ENCODE measurements at places on chromosomes 5 and 9. TPM values are rescaled to one million over a fixed set of nuclear protein-coding genes. Genes with fewer than 3 reads are reported as not detected.

DNA sequence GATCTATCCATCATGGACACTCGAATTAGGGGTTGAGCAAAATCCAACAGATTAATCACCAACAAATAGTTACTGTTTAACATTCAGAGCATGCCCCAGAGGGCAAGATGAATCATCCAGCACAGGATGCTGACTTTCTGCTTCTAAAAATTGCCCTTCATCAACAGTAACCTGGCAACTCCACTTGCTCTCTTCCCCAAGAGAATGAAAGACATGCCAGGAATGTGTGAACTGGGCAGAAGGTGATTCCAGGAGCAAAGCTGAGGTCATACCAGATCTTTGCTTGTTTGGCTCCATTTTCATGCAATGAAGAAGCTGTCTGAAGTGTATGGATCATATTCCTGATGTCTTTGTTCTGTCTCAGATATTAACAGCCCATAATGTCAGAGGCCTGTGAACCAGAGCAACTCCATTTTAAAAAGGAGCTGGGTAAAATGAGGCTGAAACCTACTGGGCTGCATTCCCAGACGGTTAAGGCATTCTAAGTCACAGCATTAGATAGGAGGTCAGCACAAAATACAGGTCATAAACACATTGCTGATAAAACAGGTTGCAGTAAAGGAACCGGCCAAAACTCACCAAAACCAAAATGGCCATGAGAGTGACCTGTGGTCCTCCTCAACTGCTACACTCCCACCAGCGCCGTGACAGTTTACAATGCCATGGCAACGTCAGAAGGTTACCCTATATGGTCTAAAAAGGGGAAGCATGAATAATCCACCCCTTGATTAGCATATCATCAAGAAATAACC is 2.5 kb upstream of the ZNF367 start:
- DNase-seq, result peak; percentile 72

- DNase-seq, result peak; percentile 3
These were observed 253.7 kb downstream of the ICE1 start for GRCh38 chr5:5676218-5676617.

DNA sequence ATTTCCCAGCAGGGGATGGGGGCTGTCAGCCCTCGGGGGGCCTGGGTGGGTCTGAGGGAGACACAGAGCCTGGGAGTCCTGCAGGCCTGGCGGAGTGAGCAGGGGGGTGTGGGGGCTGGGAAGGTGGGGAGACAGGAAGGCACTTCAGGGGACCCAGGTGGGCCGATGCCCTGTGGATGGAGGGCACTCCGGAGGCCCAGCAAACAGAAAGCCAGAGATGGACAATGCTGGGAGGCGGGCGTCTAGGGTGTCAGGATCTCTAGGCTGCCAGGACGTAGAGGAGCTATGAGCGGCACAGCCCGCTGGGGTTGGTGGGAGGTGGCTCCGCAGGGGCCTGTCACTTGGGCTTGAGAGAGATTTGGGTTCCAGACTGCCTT is 87.6 kb upstream of the COL5A1 start:
- DNase-seq, result no peak

DNA sequence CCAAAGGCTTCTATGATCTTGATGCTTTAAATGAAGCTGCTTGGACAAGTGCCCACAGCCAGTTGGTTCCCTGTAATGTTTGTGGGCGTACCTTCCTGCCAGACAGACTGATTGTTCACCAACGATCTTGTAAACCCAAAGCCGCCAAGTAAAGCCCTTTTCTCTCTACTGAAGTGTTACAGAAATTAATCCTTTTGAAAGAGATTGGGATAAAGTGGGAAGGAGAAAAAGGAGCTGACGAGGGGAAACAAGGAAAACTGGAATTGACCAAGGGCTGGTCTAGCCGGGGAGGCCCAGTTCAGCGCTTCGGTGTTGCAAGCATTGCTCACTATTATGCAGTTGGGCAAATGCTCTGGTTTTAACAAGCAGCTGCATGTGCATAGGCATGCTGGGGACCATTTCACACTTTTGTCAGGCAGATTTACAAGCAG is 53.2 kb downstream of the ZNF474 start:
- peak; percentile 80 for DNase-seq

DNA sequence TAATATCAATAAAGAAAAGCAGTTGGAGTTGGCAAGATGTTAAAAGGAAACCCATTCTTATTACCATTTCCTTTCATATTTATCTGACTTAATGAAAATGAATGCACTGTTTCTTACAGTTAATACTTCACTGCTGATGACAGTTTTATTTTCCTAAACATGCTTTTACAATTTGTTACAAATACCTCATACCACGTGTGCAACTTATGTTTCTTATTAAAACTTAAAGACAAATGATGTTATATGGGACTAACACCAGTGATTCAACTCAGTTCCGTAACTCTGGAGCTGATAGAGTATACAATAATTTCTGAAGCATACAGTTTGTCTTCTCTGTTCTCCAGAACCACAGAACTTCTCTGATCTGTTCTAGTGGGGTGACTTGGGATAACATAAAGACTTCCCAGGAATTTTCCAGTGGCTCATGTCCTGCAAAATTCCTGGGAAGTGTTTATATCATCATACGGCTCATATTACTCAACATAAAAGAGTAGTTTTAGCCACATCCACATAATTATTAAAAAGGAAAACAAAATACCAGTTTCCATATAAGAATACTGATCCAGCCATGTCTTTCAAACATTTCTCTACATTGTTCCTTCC is 1259.0 kb upstream of the C9orf72 start:
- DNase-seq, result peak; percentile 37

DNA sequence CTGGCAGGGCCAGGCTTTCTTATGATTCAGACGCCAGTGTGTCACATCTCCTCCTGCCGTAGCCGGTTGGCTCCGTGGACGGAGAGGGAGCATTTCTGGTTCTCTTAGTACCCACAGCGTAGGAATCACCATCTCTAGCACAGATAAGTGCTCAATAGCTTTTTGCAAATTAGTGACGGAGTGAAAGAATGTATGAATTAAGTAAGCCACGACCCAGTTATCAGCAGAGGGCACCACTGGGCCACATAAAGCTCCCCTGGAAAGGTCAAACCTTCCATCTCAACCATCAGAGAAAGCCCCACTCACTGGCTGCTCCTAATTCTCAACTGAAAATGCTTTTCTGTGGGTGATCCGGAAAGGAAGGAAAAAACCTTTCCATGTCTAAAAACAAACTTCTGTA is 317.0 kb upstream of the ADCY2 start:
- DNase-seq, result no peak

DNA sequence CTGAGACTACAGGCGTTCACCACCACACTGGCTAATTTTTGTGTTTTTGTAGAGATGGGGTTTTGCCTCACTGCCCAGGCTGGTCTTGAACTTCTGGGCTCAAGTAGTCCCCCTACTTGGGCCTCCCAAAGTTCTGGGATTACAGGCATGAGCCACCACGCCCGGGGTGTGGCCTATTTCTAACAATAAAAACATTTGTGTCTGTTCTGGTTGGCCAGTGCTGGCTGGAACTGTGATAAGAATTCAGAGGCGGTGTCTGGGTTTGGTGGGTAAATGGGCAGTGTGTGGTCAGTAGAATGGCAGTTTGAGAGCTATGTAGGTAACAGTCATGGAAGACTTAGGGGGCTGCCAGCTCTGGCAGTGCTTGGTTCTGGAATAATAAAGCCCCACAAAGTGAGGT is 46.9 kb upstream of the SYNPO start:
- peak; percentile 59 for DNase-seq

- DNase-seq, result no peak
These were observed 33.6 kb upstream of the ERBIN start for GRCh38 chr5:65892801-65893200.

DNA sequence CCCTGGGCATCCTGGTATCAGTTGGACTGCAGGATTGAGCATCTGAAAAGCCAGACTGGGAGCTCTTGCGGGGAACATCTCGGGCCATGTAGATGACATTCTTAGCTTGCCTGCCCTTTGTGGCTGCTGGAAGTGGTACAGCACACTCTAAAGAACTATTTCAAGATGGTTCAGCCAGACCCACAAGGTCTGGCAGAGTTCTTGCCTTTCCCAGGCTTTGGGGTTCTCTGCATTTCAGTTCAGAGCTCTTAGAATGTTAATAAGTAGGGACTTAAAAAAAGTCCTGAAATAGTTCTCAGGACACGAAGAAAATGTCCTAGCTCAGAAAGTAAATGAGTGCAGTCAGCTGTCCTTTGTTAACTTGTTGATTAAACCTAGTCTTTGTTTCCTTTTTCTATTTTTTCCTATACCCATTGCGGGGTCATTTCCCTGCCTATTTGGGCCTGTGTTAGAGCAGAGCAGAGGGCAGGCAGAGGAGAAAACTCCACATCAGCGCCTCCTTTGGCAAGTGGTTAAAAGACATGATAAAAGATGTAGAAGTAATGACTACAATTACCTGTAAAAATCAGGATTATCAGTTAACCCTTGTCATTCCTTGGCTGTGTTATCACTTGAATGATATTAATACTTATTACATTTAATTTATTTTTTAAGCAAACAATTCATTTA is 291.5 kb downstream of the ZSWIM6 start:
- no peak for DNase-seq

DNA sequence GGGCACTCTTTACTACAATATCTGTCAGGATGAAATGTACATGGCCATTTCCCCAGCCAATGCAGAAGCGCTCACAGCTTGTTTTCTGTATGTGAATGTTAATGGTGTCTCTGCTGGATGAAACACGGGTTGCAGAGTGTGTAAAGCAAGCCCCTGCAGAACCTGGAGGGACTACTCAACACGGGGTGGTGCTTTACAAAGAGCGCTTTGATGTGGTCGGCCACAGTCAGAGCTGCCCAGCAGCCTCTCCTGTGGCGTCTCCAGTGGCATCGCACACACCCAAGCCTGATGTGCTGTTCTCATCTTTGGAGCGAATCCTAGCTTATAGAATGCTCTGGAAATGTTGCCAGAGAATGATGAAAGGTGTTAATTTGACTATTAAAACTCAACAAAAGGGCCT is 162.7 kb upstream of the NFIL3 start:
- no peak for DNase-seq

PTPRD gene
- 7.1 TPM for total RNA-seq

COX7C gene
- 94.7 TPM for total RNA-seq

GALNT10 gene
- 57.7 TPM for total RNA-seq
